ENCODE measurements at places on chromosomes 3 and 15. TPM values are rescaled to one million over a fixed set of nuclear protein-coding genes. Genes with fewer than 3 reads are reported as not detected.
A peak's percentile ranks its signal among the peaks of the same experiment; 100 is the strongest.

DNA sequence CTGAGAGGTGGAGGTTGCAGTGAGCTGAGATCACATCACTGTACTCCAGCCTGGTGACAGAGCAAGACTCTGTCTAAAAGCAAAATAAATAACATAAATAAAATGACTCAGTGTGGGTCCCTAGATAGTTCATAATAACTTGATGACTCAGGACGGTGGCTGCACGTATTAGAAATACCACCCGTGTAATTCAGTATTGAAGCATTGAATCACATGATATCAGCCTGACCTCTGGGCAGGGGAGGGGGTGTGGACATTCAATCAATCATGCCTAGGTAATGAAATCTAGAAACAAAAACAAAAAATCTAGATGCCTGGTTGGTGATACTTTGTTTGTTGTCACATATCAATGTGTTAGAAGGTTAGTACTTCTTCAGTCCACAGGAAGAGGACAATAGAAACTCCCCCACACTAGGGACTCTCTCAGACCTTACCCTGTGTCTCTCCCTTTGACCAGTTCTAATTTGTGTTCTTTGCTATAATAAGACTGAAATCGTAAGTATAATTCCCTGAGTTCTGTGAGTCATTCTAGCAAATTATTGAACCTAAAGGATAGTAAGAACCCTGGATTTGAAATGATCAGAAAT lies 177.3 kb downstream of the GAP43 start:
- no peak for DNase-seq
- peaks cover 15% of the 10 kb centered on the region for H3K4me1 ChIP-seq
- no peak overlapping the region for H3K27ac ChIP-seq
- H3K36me3 ChIP-seq: no peaks in the 10 kb centered on the region
- peaks cover 17% of the 10 kb centered on the region for H3K27me3 ChIP-seq

GRCh38 chr3:53044371-53044710 lies 1.5 kb downstream of the SFMBT1 start:
- H3K27me3 ChIP-seq: peaks cover 9% of the 10 kb centered on the region
- H3K36me3 ChIP-seq: peaks cover 9% of the 10 kb centered on the region
- no peak for DNase-seq
- H3K4me1 ChIP-seq: peaks cover 46% of the 10 kb centered on the region

DNA sequence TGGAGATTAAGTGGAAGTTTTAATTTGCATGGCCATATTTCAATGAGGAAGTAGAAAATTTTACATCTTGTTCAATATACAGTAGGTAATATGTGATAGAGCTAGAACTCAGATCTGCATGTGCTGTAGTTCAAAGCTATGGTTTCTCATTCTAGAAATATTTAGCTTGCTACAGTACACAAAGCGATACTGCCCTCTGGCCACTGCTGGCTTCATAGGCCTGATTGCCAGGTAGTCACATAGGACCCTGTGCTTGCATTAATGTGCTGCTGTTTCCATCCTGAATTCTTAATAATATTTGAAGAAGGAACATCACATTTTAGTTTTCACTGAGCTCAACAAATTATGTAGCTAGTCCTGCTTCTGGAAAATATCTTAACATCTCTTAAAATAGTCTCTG lies 87.0 kb downstream of the PLSCR2 start:
- no peaks in the 10 kb centered on the region for H3K4me1 ChIP-seq
- H3K27ac ChIP-seq: no peak overlapping the region
- H3K36me3 ChIP-seq: no peaks in the 10 kb centered on the region
- no peaks in the 10 kb centered on the region for H3K27me3 ChIP-seq
- no peak overlapping the region for H3K4me3 ChIP-seq
- DNase-seq: no peak

GRCh38 chr15:89361451-89362202 lies 27.0 kb upstream of the POLG start:
- H3K4me1 ChIP-seq: peaks cover 16% of the 10 kb centered on the region
- DNase-seq: peak; percentile 61
- peaks cover 89% of the 10 kb centered on the region for H3K27me3 ChIP-seq
- no peak overlapping the region for H3K27ac ChIP-seq
- peak overlapping the region; percentile 24 for H3K4me3 ChIP-seq
- no peaks in the 10 kb centered on the region for H3K36me3 ChIP-seq

DNA sequence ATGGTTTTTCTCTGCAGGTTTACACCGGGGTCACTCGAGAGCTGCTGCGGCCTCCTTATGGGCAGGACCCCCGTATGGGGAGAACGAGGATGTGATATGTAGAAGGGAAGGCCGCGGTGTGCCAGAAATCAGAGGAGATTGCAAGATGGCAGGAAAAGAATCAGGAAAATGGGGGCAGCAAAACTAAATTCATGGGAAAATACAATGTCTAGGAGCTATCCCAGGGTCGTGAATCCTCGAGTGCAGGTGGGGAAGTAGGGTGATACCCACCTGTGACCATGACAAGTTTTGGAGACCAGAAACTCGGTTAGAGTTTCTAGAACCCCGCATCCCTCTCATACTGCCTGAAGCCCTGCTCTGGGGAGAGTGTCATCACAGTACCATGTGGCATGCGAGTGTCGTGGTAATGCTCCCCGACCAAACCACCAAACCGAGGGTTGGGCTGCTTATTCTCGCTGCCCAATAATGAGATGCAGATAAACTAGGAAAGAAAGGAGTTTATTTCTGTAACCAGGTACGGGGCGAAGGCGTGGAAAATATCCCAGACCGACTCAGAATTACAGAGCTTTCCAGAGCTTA lies 781 bp downstream of the TRNT1 start:
- H3K27ac ChIP-seq: peak overlapping the region; percentile 89
- H3K4me1 ChIP-seq: peaks cover 39% of the 10 kb centered on the region
- H3K36me3 ChIP-seq: peaks cover 35% of the 10 kb centered on the region
- DNase-seq: peak; percentile 63

DNA sequence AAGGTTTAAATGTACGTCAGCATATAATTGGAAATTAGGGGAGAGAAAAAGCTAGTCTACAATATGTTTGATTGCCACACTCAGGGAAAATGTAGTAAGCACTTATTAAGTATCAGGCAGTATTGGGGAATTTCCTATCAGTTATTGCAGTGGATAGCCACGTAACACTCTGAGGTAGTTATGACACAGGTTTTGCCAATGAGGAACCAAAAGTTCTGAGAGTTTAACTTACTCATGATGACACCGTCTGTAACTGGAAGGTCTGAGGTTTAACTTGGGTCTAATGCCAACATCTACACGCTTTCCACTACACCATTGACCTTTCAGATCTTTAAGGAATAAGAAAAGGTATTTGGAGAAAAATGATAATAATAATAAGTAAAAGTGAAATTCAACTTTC lies 89.5 kb downstream of the ZMAT3 start:
- no peak overlapping the region for H3K27ac ChIP-seq
- H3K4me1 ChIP-seq: no peaks in the 10 kb centered on the region
- peaks cover 3% of the 10 kb centered on the region for H3K36me3 ChIP-seq

Gene GPR160
- total RNA-seq: 13.8 TPM

GRCh38 chr3:179933914-179934313 lies 102.8 kb downstream of the PEX5L start:
- H3K27me3 ChIP-seq: peaks cover 27% of the 10 kb centered on the region
- H3K36me3 ChIP-seq: no peaks in the 10 kb centered on the region
- H3K4me3 ChIP-seq: no peak overlapping the region
- DNase-seq: no peak
- H3K27ac ChIP-seq: no peak overlapping the region

DNA sequence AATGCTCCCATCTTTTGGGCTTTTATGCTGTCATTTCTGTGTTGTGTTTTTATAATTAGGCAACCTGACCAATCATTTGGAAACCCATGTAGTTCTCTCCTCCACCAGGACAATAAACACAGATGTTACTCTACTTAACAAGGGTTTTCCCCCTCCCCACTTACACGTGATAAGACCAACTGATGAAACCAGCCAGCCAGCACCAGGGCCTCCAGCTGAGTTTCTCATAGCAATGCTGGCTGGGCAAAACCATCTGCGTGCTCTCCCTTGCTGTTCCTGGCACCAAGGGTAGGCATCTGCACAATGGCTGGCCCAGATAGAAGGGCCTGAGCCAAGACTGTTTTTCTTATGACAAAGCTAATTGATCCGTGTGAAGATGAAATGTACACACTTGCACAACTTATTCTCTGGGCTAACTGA lies 310.4 kb downstream of the PLCL2 start:
- H3K27ac ChIP-seq: no peak overlapping the region
- H3K4me3 ChIP-seq: no peak overlapping the region
- H3K36me3 ChIP-seq: peaks cover 4% of the 10 kb centered on the region
- no peaks in the 10 kb centered on the region for H3K27me3 ChIP-seq

DNA sequence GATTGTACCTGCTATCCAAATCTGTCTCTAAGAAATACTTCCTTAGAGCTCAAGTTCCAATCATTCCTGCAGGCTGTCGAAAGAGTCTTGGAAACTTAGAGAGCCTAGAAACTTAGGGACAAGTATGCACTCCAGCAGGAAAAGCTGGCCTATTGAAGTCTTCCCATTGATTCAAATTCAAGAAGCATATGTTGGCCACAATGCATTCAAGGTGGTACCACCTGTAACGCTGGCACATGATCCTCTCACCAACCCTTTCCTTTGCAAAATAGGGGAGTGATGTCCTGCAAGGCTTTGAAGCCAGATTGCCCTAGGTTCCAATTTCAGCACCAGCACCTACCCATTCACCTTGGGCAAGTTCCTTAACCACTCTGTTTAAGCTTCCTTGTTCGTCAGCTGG lies 6.0 kb downstream of the ADAMTS9 start:
- H3K27ac ChIP-seq: no peak overlapping the region
- no peak for DNase-seq
- no peak overlapping the region for H3K4me3 ChIP-seq
- H3K36me3 ChIP-seq: no peaks in the 10 kb centered on the region

Gene SLC2A2
- not detected for total RNA-seq

DNA sequence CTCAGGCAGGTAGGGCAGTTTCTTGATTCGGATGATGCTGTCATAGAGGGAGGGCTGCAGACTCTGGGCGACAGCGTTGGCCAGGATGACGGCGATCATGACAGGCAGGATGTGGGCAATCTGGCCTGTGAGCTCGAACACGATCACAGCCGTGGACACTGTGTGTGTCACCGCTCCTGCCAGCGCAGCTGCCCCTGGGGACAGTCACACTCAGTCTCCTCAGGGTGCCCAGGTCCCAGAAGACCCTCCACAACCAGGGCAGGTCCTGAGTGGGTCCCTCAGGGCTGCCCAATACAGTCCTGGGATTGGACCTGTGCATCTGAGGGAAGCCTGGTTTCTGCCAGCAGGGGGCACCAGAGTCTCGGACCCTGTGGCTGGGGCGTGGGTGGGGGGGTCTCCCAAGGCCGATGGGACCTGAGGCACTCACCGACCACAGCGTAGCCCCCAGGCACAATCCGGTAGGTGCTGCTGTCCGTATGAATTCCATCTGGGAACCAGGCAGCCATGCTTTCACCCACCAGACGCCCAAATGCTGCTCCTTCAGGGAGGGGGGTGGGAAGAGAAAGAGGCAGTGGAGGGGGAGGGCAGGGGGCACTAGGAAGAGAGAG lies 7.2 kb downstream of the CLCN2 start:
- no peak overlapping the region for H3K4me3 ChIP-seq
- no peaks in the 10 kb centered on the region for H3K36me3 ChIP-seq
- H3K4me1 ChIP-seq: peaks cover 5% of the 10 kb centered on the region

GRCh38 chr3:171088964-171089754 lies 62.6 kb upstream of the SLC2A2 start:
- H3K4me3 ChIP-seq: no peak overlapping the region
- DNase-seq: no peak
- no peak overlapping the region for H3K27ac ChIP-seq
- no peaks in the 10 kb centered on the region for H3K27me3 ChIP-seq
- peaks cover 6% of the 10 kb centered on the region for H3K4me1 ChIP-seq
- peaks cover 43% of the 10 kb centered on the region for H3K36me3 ChIP-seq

GRCh38 chr15:33048255-33048654 lies 146.3 kb downstream of the FMN1 start:
- H3K4me1 ChIP-seq: no peaks in the 10 kb centered on the region
- peaks cover 2% of the 10 kb centered on the region for H3K27me3 ChIP-seq
- no peak overlapping the region for H3K27ac ChIP-seq
- H3K4me3 ChIP-seq: no peak overlapping the region

DNA sequence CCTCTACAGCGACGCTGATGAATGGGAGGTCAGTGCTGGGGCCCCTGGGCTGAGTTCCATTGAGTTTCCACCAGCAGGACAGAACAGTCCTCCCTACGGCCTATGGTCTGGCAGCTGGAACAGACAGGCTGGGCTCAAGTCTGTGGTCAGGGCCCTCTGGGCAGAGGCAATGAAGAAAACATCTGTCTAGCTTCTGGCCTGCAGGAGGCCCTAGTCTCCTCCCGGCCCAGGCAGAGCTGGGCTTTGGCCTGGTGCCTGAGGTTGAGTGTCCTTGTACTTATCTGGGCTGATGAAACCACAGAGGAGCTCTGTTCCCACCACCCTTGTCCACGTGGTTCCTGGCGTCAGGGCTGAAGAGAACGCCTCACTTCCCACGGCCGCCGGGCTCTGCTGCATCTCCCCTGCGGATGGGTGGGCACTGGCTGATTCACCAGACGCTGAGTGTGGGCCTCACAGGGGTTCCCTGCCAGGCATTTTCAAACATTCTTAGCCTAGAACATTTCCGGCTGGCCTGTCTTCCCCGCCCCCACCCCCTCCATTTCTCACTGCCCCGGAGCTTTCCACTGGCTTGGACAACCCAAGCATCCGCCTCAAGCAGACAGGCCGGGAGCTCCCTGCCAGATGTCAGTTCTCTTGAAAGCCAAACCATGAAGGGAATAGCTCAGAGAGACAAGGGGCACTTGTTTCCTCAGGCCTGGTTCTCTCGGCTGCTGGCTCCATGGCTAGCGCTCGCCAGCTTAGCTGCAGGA lies 20.3 kb downstream of the PPCDC start:
- peak overlapping the region; percentile 74 for H3K4me3 ChIP-seq
- H3K4me1 ChIP-seq: peaks cover 89% of the 10 kb centered on the region
- H3K36me3 ChIP-seq: peaks cover 48% of the 10 kb centered on the region
- peak overlapping the region; percentile 86 for H3K27ac ChIP-seq

DNA sequence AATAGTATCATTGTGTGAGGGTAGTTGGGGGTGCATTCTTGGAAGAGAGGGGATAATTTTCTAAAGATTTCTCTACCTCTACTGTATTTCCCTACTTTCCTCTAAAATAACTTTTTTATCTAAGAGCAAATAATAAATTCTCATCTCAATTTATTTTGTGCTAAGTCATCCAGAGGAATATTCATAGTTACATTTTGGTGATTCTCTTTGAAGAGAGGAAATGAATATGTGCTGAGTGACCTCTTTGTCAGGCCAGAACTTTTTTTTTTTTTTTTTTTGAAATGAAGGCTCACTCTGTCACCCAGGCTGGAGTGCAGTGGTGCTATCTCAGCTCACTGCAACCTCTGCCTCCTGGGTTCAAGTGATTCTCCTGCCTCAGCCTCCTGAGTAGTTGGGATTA lies 15.1 kb upstream of the CCDC80 start:
- peaks cover 1% of the 10 kb centered on the region for H3K27me3 ChIP-seq
- DNase-seq: no peak
- no peak overlapping the region for H3K4me3 ChIP-seq
- H3K36me3 ChIP-seq: no peaks in the 10 kb centered on the region
- H3K4me1 ChIP-seq: peaks cover 11% of the 10 kb centered on the region

DNA sequence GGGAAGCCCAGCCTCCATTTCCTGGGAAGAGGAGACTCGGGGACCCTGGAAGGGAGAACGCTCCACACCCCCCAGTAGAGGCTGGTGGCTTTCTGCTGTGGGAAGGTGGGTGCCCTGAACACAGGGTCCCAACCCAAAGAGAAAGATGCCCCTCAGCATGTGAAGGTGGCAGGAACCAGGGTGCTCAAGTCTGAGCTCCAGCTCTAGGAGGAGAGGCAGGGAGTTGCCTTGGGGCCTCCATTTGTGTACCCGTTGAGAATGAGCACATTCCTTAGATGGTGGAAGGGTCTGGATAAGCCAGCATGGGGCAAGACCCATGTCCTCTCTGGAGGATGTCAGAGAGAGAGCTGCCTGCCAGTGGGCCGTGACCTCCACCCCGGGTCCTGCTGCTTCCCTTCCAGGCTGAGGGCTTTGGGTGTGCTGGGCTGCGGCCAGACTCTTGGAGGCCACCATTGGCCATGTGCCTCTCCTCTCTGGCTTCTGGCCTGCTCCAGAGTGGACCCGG lies 212.4 kb downstream of the TBC1D2B start:
- no peaks in the 10 kb centered on the region for H3K4me1 ChIP-seq
- no peak overlapping the region for H3K4me3 ChIP-seq
- no peak overlapping the region for H3K27ac ChIP-seq
- DNase-seq: no peak
- no peaks in the 10 kb centered on the region for H3K27me3 ChIP-seq
